ENCODE measurements at places on chromosomes 5 and 9.

- DNase-seq = no peak
These were observed 72.3 kb downstream of the ANGPTL2 start for GRCh38 chr9:127050152-127050551.

DNA sequence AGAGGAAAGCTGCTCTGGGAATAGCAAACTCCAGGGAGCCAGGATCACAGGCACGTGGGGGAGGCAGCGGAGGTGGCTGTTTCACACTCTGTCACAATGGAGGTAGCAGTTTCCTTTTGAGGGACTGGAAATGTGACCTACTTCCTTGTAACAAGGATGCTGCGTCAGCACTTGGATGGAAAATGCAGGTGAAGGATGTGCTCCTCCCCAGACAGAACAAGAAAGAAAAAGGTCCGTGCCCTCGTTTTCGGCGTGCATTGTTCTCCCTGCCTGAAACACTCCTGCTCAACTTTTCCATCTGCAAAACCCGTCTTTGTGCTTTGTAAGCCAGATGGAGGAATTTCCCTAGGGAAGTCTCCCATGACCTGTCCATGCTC is 55.1 kb upstream of the SH3PXD2B start:
- DNase-seq = no peak

GRCh38 chr5:122434205-122434970 is 122.4 kb downstream of the SNCAIP start:
- no peak for DNase-seq

DNA sequence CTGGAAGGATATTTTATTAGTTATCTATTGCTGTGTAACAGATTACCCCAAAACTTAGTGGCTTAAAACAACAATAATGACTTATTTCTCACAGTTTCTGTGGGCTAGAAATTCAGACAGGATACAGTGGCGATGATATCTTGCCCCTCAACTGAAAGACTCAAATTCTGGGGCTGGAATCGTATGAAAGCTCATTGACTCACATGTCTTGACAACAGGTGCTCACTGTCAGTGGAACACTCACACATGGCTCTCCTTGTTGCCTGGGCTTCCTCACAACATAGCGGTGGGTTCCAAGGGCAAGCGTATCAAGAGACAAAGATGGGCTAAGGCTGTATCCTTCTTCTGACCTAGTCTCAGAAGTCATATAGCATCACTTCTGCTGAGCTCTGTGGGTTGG is 3.7 kb upstream of the GNPDA1 start:
- no peak for DNase-seq

GRCh38 chr9:81741103-81741502 is 51.8 kb upstream of the TLE1 start:
- no peak for DNase-seq

- no peak for DNase-seq
These were observed 661.8 kb upstream of the RIOK2 start for GRCh38 chr5:97844797-97845196.

DNA sequence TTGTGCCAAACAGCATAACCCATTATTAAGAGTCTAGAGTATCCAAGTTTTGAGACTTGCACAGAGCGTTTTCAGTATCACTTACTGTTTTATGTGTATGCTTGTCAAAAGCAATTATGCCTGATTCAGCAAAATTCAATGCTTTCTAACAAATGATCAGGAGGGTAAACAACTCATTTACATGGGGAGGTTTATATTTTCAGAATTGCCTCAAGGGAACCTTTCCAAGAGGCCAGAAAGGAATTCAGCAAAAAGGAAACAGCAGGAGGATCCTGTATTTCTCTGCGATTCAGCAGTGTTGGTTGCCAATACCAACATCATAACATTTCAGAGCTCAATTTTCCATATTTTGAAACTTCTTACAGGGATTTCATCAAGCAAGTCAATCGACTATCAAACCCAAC is 69.3 kb upstream of the DAB2 start:
- DNase-seq = no peak

DNA sequence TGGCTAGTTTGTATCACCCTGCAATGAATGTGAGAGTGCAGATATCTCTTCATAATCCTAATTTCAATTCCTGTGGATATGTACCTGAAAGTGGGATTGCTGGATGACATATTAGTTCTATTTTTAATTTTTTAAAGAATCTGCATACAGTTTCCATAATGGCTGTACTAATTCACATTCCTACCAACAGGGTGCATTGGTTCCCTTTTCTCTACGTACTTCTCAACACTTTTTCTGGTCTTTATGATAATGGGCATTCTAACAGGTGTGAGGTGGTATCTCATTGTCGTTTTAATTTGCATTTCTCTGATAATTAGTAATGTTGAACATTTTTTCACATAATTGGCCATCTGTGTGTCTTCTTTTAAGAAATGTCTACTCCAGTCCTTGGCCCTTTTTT is 927.5 kb downstream of the DTWD2 start:
- no peak for DNase-seq

GRCh38 chr9:79985264-79985663 is 413.5 kb downstream of the TLE4 start:
- no peak for DNase-seq

- no peak for DNase-seq
These were observed 61.3 kb downstream of the SECISBP2 start for GRCh38 chr9:89379508-89380115.

DNA sequence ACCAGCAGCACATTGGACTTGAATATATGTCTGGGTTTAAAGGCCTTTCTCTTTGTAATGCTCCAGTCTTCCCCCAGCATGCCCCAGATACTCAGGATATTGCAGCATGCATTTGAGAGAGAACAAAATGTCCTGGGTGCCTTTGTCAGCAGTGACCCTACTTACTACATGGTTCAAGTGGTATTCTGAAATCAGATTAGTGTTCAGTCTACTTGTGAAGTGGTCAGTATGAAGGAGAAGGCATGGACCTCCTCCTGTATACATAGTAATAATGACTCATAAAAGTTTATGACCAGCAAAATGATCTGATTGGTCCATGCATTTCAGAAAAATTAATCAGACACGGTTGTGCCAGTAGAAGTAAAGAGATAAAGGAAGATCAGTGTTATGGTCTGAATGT is 25.4 kb downstream of the GPR21 start:
- no peak for DNase-seq

GRCh38 chr5:94796586-94796985 is 178.1 kb downstream of the SLF1 start:
- DNase-seq = no peak

DNA sequence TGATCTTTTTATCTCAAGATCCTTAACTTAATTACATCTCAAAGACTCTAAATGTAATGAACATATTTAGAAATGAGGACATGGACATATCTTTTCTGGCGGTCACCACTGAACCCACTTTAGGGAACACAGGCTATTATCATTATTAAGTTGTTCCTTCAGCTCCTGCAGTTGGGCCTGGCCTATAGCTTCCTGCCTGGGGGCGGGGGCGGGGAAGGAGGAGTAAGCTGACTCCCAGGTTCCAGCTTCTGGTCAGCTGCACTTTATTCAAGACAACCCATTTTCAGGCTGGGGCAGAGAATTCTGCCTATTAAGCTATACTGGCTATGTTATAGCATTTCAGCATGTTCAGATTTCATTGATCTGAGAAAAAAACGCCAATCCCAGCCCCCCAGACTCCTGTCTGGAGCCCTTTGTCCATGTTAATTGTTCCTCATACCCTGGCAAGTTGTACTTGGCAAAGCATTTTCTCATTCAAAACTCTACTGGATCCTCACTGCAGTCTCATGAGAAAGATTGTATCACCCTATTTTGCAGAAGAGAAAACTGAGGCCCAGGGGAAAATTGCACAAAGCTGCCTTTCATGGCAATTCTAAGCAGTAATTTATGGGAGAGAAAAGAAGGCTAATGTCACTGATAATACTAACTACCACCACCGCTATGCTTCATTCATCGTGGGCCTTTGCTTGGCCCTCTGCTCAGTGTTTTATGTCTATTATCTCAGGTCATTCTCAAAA is 25.1 kb downstream of the COL15A1 start:
- no peak for DNase-seq

- no peak for DNase-seq
These were observed 791.8 kb upstream of the C9orf72 start for GRCh38 chr9:28365020-28365640.

- DNase-seq = no peak
These were observed 52.8 kb upstream of the RPL26L1 start for GRCh38 chr5:172906436-172906835.

DNA sequence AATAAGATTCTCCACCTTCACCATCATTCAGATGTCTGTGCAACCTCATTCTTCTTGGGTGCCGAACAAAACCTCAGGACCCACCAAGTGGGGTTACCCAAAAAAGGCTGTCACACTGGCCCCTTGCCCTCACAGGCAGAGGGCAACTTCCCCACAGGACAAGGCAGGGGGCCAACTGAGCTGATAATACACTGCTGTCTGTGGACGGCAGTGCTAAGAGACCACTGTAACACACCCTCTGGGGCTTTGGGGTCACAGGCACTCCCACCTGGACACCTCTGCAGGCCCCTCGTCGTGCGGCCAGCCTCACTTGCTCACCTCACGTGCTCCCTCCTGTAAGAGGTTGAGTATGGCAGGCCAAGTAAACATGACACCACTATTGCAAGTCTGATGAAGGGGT is 515.8 kb upstream of the COX7C start:
- no peak for DNase-seq

- DNase-seq = peak; percentile 86
These were observed 63.0 kb upstream of the CTSL start for GRCh38 chr9:87662808-87663528.

DNA sequence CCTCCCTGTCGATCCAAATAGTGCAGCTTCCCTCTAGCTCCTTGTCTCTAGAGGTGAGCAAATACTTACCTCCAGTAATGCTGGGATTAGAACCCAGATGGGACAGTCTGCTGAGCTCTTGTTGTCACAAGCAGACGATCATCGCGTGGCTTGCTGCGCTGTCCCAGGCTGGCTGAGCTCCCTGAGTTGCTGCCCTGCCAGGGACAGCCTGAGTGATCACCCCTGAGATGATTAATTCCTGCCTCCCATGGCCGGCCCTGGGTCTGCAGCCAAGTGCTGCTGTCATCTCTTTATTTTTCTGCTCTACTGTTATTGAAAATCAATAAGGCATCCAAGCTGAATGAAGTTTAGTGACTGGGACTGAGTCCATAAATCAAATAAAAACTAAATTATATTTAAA is 94.0 kb upstream of the ALDH1B1 start:
- no peak for DNase-seq

DNA sequence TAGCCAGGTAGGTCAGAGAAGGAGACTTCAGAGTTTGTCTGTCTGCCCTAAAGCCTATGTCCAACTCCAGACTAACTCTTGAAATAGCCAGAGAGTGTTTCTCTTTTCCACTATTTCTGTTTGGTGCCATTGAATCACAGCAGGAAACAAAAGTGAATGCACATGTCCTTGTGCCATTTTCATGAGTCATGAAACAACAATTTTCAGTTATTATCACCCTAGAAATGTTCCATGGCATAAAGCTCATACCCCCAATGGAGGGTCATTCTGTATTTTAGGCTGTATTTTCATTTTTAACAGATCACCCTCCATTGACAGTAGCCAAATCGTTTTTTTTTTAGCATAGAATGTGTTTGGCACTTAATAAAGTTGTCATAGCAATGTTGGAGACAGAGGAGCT is 124.7 kb downstream of the PAPPA start:
- no peak for DNase-seq

GRCh38 chr5:93151121-93151520 is 429.9 kb downstream of the NR2F1-AS1 start:
- DNase-seq = no peak

- no peak for DNase-seq
These were observed 43.1 kb upstream of the GLIPR2 start for GRCh38 chr9:36093384-36093783.

DNA sequence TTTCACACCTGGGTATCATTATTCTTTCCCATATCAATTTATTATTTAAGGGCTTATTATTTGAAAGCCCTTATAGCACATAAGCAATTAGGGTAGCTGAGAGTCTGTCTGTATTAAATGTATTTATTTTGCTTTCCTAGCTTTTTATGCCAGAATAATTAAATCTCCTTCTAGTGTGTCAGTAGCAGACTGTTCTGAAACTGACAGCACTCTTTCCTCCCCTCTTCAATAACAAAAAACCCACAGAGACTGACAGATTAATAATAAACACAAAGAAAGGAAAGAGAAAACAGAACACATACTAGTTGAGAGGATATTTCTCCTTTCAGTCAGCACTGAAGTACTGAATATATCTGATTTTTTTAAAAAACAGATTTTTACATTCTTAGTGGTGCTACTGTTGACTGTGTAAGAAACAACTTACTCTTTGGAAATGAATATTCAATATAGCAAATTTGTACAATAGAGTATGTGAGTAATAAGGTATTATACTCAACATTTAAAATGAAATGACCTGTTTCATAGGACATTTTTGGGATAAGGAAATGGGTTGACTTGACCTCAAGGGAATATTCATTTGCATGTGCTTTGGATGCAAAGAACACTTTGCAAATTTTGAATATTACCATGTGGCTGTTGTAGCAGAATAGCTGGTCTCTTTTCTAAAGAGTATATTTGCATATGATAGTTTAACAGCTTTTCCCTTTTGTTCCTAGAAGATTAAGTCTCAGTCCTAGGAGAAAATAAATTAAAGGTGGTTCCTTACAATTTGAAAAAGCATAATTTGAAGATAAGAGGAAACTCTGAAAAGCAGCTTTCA is 208.3 kb downstream of the SPATA31D1 start:
- DNase-seq = no peak

- DNase-seq = no peak
These were observed 20.2 kb downstream of the CDH6 start for GRCh38 chr5:31213705-31214121.

- DNase-seq = no peak
These were observed 5.4 kb upstream of the NKX2-5 start for GRCh38 chr5:173240091-173241050.

GRCh38 chr5:156497804-156498208 is 170.8 kb downstream of the SGCD start:
- no peak for DNase-seq

GRCh38 chr5:131475541-131475941 is 159.5 kb downstream of the RAPGEF6 start:
- DNase-seq = no peak

- no peak for DNase-seq
These were observed 852 bp downstream of the ARHGEF37 start for GRCh38 chr5:149581931-149582768.

DNA sequence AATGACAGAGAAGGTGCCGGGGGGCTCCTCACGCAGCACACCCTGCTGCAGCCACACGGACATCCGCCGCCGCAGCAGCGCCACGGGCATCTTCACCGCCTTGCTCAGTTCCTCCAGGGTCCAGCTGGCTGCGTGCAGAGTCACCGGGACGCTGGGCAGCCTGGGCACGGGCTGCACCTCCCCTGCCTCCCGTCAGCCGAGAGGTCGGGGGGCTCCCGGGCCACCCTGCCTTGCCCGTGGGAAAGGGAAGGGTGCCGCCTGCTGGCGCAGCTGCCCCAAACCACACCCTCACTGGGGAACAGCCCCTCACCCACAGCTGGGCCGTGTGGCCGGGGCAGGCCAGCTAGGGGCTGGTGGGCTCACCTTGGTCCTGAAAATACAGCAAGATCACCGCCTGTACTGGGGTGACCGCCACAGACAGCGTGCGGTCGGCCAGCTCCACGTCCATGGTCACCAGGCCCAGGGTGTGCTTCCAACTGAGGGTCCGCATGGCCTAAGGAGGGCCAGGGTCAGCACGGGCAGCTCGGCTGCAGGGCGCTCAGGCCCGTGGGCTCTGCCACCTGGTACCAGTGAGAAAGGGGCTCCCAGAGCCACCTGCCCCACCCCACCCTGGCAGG is 3.6 kb upstream of the TMEM210 start:
- no peak for DNase-seq
